ENCODE measurements at places on chromosomes 3 and 15.

DNA sequence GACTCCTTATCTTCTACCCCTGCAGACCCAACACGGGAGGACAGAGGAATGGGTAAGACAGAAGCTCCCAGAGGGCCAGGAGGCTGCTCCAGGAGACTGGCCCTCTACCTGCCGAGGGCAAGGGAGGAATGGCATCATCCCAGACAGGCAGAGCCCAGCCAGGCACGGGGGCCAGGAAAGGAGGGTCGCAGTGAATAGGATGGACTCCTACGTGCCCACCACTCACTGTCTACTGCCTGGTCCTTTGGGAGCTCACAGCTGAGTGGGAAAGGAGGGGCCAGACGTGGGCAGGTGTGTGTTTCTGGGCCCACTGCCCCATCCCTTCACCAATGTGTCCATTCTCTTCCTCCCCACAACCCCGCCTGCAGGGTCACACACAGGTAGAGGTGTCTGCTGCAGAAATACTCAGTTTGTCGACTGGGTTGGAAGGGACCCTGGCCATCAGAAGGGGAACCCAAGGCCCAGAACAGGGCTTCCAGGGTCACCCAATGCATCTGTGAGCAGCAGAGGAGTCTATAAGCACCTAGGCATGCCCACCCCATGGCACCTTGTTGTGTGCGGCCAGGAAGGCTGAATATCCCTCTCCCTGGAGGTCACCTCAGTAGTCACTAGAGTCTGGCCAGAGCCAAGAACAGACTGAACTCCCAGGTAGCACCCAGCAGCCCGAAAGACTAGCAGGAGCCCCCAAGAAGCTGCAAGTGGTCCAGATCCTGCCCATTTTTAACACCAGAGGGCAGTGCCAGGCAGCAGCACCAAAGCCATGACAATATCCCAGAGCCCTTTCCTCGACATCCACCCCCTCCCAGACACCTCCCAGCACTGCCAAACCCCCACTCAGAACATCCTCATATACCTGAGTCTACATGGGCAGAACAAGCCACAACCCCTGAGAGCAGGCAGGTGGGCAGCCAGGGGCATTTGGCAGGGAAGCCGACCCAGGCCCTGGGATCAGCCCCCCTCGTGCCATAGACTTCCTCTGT is 24.0 kb downstream of the TKT start:
- DNase-seq, result no peak

GRCh38 chr3:48129921-48130320 is 58.3 kb downstream of the CDC25A start:
- DNase-seq, result no peak

DNA sequence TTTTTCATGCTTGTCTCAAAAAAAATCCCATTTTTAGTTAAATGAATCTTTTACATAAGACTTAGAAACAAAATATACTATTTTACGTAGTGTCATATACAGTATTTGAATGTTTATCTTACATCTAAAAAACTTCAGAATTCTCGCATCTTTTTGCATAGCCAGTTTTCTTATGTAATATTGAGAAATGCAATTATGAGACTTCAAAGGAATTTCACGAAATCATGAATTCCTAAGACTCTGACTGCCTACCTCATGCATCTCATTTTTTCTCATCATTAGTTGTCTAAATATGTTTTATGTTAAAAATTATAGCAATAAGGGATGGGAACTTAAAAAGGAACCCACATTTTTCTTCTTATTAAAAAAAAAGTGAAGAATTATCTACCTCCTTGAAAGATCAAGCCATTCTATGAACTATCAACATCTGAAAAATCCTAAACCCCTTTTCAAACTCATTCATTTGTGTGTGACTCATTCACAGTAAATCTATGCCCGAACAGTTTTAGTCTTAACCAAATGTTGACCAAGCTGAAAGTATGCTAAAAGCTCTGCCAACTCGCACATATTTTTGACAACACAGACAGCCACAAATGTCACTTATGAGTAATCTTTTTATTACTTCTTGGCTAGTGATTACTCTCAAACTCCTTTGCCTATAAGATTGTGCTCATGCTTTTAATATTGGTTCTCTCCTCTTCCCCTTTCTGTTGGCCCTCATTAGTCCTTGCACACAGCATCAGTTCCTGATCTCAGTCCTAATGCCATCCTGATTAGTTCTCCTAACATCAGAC is 115.9 kb downstream of the DCLK3 start:
- DNase-seq, result no peak

DNA sequence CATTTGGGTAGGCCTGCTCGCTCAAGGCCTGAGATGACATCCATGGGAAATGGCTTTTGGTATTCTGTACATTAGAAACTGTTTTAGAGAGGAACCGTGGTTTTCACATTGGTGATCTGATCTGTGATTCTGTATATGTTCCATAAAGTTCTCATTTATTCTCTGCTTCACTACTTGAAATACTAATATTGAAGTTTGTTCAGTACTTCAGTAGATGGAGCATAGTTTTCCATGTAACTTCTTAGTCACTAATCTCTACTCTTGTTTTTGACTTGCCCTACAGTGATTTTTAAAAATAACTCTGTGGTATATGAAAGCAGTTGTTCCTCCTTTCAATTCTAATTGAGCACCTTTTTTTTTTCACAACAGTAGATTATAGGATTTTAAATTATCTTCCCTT is 66.5 kb downstream of the MBNL1 start:
- DNase-seq, result no peak

GRCh38 chr3:89216016-89216739 is 108.8 kb downstream of the EPHA3 start:
- DNase-seq, result no peak

Data from cortex of kidney (tissue), 1 donor.